Endodermal cell (in vitro differentiated cells): ENCODE measurements at places on chromosomes 2 and 18.

DNA sequence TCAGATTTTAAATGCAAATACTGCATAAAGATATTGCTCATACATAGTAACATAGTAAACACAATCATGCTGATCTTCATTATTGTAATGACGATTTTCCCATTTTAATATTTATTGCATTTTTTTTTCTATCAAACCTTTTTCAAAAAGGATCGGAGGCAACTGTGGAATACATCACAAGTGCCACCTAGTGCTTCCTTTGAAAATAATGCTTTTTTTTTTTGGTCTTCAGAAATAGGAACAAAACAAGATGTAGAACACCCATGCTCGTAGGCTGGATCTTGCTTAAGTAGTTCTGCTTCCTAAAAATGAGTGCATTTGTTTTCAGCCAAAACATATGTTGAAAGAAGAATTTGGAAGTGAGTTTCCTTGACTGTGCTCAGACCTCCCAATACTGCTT is 35.7 kb upstream of the GPR155 start:
- H3K4me3 ChIP-seq = no peak overlapping the region
- H3K27ac ChIP-seq = no peak overlapping the region
- H3K4me1 ChIP-seq = no peaks in the 10 kb centered on the region
- DNase-seq = no peak
- peaks cover 8% of the 10 kb centered on the region for H3K27me3 ChIP-seq

- no peak overlapping the region for H3K4me3 ChIP-seq
- no peaks in the 10 kb centered on the region for H3K4me1 ChIP-seq
- no peaks in the 10 kb centered on the region for H3K27me3 ChIP-seq
- DNase-seq = no peak
Measured at GRCh38 chr2:34045101-34045655, 446.1 kb upstream of the FAM98A start.

DNA sequence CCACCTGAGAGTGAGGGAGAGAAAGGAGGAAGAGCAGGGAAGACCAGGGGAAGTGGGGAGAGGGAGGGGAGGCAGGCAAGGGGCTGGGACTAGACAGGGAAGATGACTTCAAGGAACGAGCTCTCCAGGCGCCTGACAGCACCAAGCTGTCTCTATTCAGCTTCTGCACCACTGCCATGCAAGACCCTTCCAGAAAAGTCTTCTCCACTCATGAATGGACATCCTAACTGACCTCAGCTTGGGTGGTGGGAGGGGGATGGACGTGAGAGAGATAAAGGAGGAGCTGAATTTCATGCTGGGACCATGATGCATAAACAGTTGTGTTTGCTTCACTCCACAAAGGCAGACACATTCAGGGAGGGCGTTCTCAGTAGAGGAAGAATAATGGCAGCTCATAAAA is 206.4 kb upstream of the ARL4C start:
- DNase-seq = no peak
- H3K27ac ChIP-seq = peak overlapping the region; percentile 42
- H3K36me3 ChIP-seq = no peaks in the 10 kb centered on the region
- no peaks in the 10 kb centered on the region for H3K27me3 ChIP-seq
- H3K4me3 ChIP-seq = no peak overlapping the region
- no peaks in the 10 kb centered on the region for H3K4me1 ChIP-seq

DNA sequence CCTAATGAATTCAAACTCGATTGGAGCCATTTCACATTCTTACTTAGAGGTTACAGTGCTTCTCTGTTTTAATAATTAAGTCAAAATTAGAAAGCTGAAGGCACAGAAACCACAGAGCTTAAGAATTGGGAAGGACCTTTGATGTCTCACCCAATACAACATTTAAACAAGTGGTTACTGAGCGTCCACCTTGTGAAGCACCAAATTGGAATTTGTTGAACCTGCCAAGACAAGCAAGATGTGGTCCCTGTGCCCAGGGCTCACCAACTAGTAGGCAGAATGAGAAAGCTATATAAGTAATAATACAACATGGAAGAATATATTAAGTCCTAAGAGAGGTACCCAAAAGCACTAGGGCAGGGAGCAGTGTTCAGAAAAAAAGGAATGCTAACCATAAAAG is 64.5 kb upstream of the NPAS2 start:
- no peak for DNase-seq
- peaks cover 10% of the 10 kb centered on the region for H3K27me3 ChIP-seq
- no peaks in the 10 kb centered on the region for H3K36me3 ChIP-seq
- no peak overlapping the region for H3K4me3 ChIP-seq

DNA sequence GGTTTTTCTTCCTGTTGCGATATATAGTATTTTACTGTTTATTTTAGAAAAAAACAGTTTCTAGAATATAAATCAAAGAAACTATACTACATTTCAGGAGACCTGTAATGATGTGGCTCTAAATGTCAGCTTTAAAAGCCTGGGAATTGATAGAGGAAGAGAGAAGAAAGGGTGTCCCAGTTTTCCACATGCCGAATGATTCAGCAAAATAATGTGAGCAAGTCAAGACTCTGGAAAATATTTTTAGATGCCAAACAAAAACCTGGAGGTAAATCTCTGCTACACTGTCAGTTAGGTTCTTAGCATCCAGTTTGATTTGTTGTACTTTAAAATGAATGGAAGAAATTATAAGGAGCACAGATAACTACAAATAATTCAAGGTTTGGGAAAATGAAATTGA is 67.1 kb upstream of the DSG1 start:
- no peak for DNase-seq
- no peak overlapping the region for H3K27ac ChIP-seq
- no peaks in the 10 kb centered on the region for H3K36me3 ChIP-seq
- no peaks in the 10 kb centered on the region for H3K4me1 ChIP-seq

DNA sequence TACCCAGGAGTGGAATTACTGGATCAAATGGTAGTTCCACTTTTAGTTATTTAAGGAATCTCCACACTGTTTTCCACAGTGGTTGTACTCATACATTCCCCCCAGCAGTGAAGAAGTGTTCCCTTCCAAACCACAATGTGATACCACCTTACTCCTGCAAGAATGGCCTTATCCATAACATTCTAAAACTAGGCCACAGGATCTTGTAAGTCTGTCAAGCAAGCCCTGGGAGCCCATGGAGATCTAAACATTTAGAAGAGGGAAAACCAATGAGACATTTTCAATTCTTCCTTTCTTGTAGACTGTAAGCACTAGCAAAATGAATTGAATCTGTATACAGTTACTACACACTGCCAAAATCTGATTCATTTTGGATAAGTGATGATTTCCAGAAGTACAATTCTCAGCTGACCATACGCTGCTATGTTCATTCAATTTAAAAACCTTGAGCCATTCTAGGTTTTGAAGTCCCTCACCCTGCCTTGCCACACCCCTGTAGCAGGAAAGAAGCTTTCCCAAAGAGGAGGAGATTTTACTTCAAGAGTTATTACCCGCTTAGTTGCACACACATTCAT is 149.1 kb downstream of the SLC8A1 start:
- DNase-seq = no peak
- H3K27ac ChIP-seq = no peak overlapping the region
- H3K4me3 ChIP-seq = no peak overlapping the region
- H3K27me3 ChIP-seq = no peaks in the 10 kb centered on the region
- no peaks in the 10 kb centered on the region for H3K36me3 ChIP-seq
- no peaks in the 10 kb centered on the region for H3K4me1 ChIP-seq

DNA sequence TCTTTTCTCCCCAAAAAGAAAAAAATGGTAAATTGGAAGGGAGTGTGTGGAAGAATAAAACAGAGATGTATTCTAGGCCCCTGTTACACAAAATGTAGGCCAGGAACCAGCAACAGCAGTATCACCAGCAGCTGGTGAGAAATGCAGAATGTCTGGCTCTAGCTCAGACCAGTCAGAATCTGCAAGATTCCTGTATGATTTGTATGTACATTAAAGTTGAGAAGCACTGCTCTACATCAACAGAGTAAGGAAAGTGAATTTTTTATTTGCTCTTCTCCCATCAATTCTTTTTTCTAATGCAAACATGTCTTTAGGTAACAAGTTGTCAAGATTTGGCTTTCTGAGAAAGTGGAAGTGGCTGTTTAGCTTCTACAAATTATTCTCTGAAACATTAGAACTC is 235.4 kb upstream of the FANCL start:
- H3K27ac ChIP-seq = no peak overlapping the region
- DNase-seq = no peak
- no peaks in the 10 kb centered on the region for H3K36me3 ChIP-seq
- no peaks in the 10 kb centered on the region for H3K27me3 ChIP-seq

- no peak overlapping the region for H3K27ac ChIP-seq
- peak; percentile 42 for DNase-seq
- no peaks in the 10 kb centered on the region for H3K27me3 ChIP-seq
- no peak overlapping the region for H3K4me3 ChIP-seq
- H3K4me1 ChIP-seq = no peaks in the 10 kb centered on the region
- no peaks in the 10 kb centered on the region for H3K36me3 ChIP-seq
Measured at GRCh38 chr2:149612122-149612521, 24.5 kb upstream of the MMADHC start.

DNA sequence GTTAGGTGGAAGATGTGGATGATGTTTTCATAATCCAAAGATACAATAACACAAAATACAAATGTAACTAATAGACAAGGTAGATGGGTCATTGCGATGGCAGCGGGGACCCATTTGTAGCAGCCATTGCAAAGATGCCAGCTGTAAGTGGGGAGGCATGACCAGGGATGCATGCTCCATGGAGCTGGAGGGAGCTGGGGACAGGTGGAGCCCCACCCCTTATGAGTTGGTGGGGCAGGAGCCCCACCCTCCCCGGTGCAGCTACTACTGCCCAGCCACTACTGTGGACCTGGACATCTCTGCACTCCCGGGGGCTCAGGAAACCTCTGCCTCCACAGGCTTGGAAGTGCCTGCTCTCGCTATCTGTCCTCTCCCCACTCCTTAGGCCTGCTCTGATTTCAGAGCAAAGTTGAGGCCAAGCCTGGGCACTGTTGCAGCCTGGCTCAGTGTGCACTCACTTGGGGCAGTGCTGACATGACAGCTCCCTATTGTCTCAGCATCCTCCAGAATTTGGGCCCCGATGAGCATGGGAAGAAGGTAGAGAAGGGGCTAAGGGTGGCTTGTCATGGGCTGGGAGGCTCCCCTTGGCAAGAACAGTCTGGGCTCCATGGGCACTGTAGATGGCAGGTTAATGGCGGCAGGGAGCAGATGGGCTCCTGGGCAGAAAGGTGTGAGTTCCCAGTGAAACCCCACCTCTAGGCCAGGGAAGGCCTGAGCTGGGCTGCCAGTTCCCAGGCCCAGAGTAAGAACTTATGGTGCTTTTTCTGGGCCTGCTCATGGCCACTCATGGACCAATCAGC is 81.1 kb downstream of the ZNF804A start:
- no peaks in the 10 kb centered on the region for H3K4me1 ChIP-seq
- H3K36me3 ChIP-seq = no peaks in the 10 kb centered on the region
- H3K27me3 ChIP-seq = no peaks in the 10 kb centered on the region
- no peak overlapping the region for H3K4me3 ChIP-seq
- no peak for DNase-seq
- no peak overlapping the region for H3K27ac ChIP-seq

- H3K27me3 ChIP-seq = no peaks in the 10 kb centered on the region
- DNase-seq = no peak
- no peak overlapping the region for H3K27ac ChIP-seq
- H3K36me3 ChIP-seq = no peaks in the 10 kb centered on the region
- H3K4me1 ChIP-seq = no peaks in the 10 kb centered on the region
Measured at GRCh38 chr2:121539750-121540469, 9.2 kb downstream of the RNU4ATAC start.

DNA sequence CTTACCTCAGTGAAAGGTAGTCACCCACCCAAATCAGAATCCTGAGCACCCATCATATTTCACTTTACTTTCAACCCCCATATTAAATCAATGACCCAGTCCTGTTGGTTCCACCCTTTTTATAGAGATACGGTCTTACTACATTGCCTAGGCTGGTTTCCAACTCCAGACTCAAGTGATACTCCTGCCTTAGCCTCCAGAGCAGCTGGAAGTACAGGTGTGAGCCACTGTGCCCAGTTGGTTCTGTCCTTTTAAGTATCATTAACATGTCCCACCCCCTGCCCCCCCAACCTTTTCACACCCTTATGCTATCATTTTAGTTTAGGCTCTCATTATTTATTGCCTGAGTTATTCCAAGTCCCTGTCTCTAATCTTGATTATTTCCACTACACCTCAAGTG is 28.7 kb downstream of the MSH6 start:
- DNase-seq = no peak
- H3K4me3 ChIP-seq = no peak overlapping the region
- no peaks in the 10 kb centered on the region for H3K4me1 ChIP-seq
- H3K27ac ChIP-seq = no peak overlapping the region
- H3K36me3 ChIP-seq = peaks cover 91% of the 10 kb centered on the region
- H3K27me3 ChIP-seq = no peaks in the 10 kb centered on the region

DNA sequence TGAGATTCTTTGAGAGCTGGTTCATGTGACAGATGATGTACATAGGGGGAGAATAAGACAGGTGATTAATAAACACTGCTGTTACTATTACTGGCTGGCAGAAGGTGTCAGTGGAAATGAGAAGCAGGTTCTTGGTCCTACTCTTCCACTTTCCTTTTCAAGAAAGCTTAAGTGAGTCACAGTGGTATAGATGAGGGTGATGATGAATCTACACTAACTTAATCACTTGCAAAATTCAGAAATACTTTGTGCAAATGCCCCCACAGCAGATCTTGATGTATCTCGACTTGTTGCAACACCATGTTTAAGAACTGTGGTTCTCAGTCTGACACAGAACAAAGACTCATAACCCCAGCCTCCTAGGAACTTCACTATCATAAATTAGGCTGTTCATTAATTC is 35.9 kb upstream of the MGAT5 start:
- no peak for DNase-seq
- H3K36me3 ChIP-seq = no peaks in the 10 kb centered on the region
- no peak overlapping the region for H3K4me3 ChIP-seq
- no peaks in the 10 kb centered on the region for H3K27me3 ChIP-seq
- H3K27ac ChIP-seq = no peak overlapping the region

DNA sequence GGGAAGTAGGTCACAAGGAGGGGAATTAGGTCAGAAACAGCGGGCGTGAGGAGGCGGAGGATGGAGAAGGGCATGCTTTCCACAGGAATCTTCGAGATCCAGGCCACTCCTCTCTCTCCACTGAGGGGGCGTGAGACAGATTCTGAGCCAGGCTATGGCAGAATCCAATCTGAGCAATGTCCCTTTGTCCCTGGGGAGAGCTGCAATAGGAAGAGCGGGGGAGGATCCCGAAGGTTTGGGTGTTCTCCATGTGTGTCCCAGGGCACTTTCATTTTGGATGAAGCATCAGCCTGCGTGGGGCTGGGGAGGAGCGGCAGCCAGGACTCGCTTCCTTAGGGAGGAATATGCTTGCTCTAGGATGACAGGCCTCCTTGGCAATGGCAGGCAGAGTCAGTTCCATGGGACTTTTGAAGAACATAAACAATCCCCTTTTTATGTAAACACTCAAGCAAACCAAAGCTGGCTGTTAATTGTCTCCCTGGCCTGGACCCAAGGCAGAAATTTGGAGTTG is 84.0 kb downstream of the LIPG start:
- H3K4me1 ChIP-seq = no peaks in the 10 kb centered on the region
- DNase-seq = peak; percentile 63
- no peak overlapping the region for H3K4me3 ChIP-seq
- H3K27me3 ChIP-seq = no peaks in the 10 kb centered on the region
- no peaks in the 10 kb centered on the region for H3K36me3 ChIP-seq

GRCh38 chr2:155547571-155547970 is 785.0 kb downstream of the NR4A2 start:
- DNase-seq = no peak
- no peak overlapping the region for H3K27ac ChIP-seq
- no peak overlapping the region for H3K4me3 ChIP-seq

GRCh38 chr2:237885111-237885930 is 25.9 kb downstream of the RAMP1 start:
- H3K4me1 ChIP-seq = no peaks in the 10 kb centered on the region
- no peaks in the 10 kb centered on the region for H3K36me3 ChIP-seq
- no peak overlapping the region for H3K4me3 ChIP-seq
- DNase-seq = peak; percentile 44
- H3K27ac ChIP-seq = no peak overlapping the region

GRCh38 chr2:232478571-232479340 is 8.9 kb downstream of the ECEL1 start:
- no peaks in the 10 kb centered on the region for H3K4me1 ChIP-seq
- H3K36me3 ChIP-seq = no peaks in the 10 kb centered on the region
- DNase-seq = peak; percentile 34
